NCI-H1048 (cell line): ENCODE measurements at places on chromosomes 6 and 20.
A peak's percentile ranks its signal among the peaks of the same experiment; 100 is the strongest.

GRCh38 chr6:25685251-25685650, 33.2 kb downstream of the SCGN start:
- DNase-seq: no peak

DNA sequence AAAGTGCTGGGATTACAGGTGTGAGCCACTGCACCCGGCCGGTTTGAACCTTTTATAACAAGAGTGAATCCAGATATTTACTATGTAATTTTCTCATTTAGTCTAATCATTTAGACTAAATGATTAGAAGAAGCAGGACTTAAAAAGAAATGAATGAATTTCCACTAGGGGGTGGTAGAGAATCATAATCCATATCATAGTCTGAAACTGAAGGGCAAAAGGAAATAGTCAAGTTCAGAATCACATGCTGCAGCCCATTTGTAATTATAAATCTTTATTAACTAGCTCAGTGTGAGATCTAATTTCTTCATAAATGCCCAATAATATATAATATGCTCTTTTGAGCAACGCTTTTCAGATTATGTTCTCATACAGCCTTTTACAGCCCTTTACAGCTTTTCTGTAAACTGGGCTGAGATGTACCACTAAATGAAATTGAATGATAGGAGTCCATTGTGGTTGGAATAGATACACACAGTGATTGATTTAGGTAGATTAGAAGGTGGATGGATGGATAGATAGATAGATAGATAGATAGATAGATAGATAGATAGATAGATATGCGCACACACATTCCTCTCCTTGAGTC, 31.8 kb downstream of the PSMB9 start:
- peak; percentile 35 for DNase-seq

GRCh38 chr6:44856479-44856878, 469.0 kb downstream of the CDC5L start:
- DNase-seq: no peak

- no peak for DNase-seq
Measured at GRCh38 chr20:16611817-16612216, 38.6 kb upstream of the KIF16B start.

GRCh38 chr6:44111434-44112417, 15.5 kb downstream of the MRPL14 start:
- DNase-seq: no peak

- DNase-seq: no peak
Measured at GRCh38 chr6:11688425-11688709, 90.2 kb downstream of the ADTRP start.

- DNase-seq: no peak
Measured at GRCh38 chr6:156280065-156280464, 497.1 kb upstream of the ARID1B start.

- no peak for DNase-seq
Measured at GRCh38 chr6:73372516-73372915, 2.8 kb upstream of the OOEP start.
